ENCODE measurements at places on chromosomes 6 and 20.

DNA sequence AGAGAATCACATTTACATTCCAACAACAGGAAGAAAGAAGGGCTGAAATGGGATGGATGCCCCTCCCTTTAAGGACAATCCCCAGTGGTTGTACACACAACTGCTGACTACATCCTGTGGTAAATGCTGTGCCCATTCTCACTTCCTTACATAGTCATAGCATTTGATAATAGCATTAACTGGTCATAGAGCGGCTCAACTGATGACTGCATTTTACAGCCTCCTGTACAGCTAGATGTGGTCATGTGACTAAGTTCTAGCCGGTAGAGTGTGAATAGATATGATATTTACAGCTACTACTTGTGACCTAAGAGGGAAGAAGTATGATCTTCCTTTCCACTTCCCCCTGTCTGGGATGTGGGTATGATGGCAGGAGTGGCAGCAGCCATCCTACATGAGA is 24.7 kb downstream of the KCNK17 start:
- DNase-seq, result no peak

DNA sequence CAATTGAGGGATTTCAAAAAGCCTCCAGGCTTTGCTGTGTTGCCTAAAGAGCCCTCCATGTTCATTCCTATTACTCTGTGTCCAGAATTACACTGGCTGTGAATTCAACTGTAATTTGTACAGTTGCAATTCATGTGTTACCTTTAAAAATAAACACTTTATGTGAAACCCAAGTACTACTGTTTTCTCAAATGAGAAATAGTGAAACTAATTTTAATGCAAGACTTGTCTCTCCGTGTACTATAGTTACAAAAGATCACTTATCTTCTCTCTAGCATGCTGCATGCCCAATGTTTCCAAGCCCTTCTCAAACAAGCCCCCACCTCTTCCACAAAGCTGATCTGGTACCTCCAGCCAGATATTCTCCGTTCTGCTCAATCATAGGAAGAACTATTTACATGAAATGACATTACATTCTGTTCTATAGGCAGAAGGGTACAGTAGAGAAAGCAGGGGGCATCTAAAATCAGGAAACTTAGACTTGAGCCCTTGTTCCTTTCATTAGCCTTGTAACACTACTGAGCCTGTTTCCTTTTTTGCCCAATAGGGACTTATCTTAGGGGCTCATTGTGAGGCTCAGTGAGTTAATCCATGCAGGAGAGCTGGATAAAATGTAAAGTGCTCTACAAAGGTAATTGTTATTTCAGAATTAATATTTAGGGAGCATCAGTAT is 12.3 kb upstream of the COL9A1 start:
- DNase-seq, result no peak

DNA sequence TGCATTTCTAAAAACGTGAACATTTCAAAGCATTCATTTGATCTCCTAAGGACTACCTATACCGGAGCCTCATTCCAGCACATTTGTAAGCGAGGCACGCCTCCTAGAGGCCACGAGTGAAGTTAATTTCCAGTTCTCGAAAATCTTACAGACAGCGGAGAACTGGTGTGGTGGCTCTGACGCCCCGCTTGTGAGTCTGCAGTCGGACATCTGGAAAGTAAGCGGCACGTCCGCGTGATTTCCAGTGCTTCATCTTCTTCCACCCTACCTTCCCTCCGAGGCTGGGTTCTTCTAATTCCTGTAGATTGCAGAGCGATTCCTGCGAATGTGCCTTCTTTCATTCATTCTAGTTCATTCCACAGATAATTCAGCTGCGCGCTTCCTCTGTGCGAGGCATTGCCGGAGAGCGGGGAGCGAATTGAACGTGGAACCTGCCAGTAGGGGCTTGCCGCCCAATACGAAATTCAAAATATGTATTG is 810 bp upstream of the PRIM2 start:
- DNase-seq, result peak; percentile 94

- no peak for DNase-seq
These were observed 391.1 kb downstream of the BTBD9 start for GRCh38 chr6:38248500-38249234.

DNA sequence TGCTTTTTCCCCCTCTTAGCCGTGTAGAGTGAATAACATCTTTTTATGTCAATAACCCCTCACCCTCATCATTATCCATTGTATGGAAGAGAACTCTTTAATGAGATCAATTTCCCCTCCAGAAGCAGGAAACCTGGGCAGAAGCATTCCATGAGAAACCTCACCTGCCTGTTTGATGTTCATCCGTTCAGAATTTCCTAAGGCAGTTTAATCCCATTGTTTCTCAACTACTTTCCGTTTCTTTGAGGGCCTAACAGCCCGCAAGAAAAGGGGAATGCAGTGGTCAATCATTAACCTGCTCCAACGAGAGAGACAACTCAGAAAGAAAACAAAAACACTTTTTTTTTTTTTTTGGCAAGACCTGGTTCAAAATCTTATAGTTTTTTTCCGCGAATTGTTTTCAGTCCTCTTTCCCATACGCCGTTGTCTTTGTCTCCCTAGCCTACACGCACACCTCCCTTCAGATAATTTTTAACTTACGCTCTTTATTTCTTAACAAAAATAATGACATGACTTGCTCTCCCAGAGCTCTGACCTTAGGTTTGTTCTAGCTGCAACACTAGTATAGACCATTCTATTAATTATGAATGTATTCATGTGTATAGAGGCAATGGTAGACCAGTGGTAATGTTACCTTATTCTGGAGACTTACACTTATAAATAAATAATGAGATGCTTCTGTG is 25.6 kb upstream of the ID4 start:
- DNase-seq, result no peak

GRCh38 chr6:158279615-158280014 is 32.6 kb upstream of the TULP4 start:
- DNase-seq, result no peak

DNA sequence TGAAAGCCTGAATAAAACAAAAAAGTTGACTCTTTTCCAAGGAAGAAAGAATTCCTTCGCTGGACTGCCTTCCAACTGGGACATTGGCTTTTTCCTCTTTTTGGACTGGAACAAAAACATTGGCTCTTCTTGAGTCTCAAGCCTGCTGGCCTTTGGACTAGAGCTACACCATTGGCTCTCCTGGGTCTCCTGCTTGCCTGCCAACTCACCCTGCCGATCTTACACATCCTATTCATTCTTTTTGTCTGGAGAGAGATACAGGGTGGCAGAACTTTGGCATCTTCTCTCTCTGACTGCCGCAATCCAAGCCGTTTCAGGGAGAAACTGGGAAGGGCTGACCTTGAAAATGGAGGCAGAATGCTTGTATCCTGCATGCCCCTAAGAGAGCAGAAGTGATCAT is 20.2 kb downstream of the DDO start:
- DNase-seq, result no peak
